Caki2 (cell line): ENCODE measurements at places on chromosomes 4 and X. TPM values are rescaled to one million over a fixed set of nuclear protein-coding genes. Genes with fewer than 3 reads are reported as not detected.
A peak's percentile ranks its signal among the peaks of the same experiment; 100 is the strongest.

The MUC7 gene
- not detected in 2 replicates for total RNA-seq

The GPR78 gene
- total RNA-seq = not detected in 2 replicates

The SRPK3 gene
- 0.29 TPM in 1 of 2 replicates, not detected in the other for total RNA-seq

The DNAJB14 gene
- 4.6 and 76.4 TPM in 2 replicates for total RNA-seq

The RAB39B gene
- total RNA-seq = 0.68 TPM in 1 of 2 replicates, not detected in the other

The PRMT9 gene
- 10.2 and 12.9 TPM in 2 replicates for total RNA-seq

The PHKA1 gene
- total RNA-seq = 4.9 and 5.3 TPM in 2 replicates

GRCh38 chrX:70386235-70386634 is 36.9 kb upstream of the GDPD2 start:
- DNase-seq = no peak

- DNase-seq = peak; percentile 11
Observed at GRCh38 chrX:138711399-138712347, at the start of gene FGF13. Gene FGF13, minus strand, starts transcription at chrX:138711717. Its CDS starts 714 bp downstream, at chrX:138711003.

DNA sequence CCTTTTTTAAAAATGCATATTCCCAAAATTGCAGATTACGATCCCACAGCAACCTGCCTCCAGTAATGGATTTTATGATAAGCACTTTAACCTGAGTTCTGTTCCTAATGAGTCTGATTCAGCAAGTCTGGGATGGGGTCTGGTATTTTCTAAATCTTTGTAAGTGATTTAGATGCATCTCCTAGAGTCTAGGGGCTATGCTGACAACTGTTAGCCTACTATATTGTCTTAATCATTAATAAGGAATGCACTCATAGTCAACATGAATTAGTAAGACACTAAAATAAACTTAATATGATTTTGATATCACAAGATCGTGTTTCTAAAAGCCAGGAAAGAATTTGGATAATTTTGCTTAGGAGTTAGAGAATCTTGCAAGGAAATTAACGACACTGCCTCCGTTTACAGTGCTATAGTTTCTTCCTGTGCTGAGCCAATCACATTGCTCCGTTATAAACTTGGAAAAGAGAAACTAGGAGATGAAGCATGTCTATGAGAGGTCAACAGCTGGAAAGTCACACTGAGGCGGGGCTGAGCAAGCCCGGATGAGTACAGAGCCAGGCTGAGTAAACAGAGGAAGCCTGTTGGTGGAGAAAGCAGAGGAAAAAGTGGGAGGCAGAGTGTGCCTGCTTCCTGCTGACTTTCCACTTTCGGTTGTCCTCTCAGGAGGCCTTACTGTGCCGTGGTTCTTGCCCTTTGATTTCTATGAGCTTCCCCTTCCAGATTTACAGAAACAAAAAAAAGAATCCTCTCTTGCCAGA is 5.4 kb downstream of the SCARB2 start:
- DNase-seq = peak; percentile 72

DNA sequence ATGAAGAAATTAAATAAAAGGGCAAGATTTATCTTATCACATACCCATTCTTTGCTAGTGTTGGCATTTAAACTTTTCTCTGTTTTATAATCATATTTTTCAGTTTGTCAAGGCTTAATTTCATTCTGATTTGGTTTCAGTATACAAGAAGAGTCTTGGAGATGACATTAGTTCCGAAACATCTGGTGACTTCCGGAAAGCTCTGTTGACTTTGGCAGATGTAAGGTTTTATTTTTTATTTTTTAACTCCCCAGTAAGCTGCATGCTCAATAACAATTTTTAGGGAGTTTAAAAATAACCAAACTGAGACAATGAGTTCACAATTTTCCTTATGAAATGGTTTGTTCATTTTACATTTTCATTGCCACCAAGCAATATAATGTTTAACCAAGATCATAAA is 39.8 kb downstream of the ANXA3 start:
- no peak for DNase-seq

- DNase-seq = no peak
Observed at GRCh38 chr4:125116431-125116830, 198.3 kb upstream of the FAT4 start.

GRCh38 chr4:128879283-128879682 is 69.8 kb downstream of the JADE1 start:
- DNase-seq = no peak

DNA sequence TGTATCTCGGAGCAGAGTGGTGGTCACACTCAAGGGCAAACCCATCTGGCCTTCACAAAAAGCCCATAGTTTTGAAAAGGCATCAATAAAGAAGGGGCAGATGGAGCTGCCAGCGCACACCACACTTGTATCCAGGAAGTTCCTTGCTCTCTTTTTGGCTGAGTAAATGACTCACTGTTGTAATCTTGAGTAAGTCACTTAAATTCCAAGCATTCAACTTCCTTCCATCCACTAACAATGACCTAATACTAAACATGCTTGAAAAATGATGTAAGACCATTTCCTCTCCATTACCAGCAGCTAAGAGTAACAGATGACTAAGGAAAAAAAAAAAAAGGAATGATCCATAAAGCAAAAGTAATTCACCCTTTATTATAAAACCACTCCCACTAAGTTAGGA is 32.4 kb upstream of the MYOZ2 start:
- peak; percentile 87 for DNase-seq

- no peak for DNase-seq
Observed at GRCh38 chr4:159160242-159160641, 57.4 kb downstream of the RAPGEF2 start.

- no peak for DNase-seq
Observed at GRCh38 chr4:104494185-104494584, 509 bp downstream of the CXXC4 start.
